ENCODE measurements at places on chromosomes 7 and 10. TPM values are rescaled to one million over a fixed set of nuclear protein-coding genes. Genes with fewer than 3 reads are reported as not detected.

Gene AEBP1
- total RNA-seq: 9.1 TPM

Gene SCRN1
- total RNA-seq: 69.3 TPM

Gene PRPS1L1
- not detected for total RNA-seq

Gene RBAK
- total RNA-seq: 4.9 TPM

Gene GSTO2
- total RNA-seq: 0.51 TPM

Gene ABCC2
- 0.51 TPM for total RNA-seq

Gene MKX
- not detected for total RNA-seq

DNA sequence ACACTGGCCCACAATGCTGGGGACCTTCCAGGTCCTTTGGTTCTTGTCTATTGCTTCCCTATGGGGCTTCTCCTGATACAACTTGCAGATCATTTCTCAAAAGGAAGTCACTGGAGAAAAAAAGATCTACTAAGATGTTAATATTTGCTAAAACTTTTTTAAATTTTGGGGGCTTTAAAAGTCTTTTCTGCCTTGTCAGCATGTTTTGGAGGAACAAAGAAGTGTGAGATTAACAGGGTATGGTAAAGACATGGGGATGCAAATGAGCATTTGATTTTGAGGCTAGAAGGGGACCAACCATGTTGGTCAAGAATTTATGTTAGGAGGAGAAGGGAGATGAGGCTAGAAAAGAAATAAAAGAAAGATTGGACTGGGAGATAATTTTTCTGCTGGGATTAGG lies 515.4 kb downstream of the HTR7 start:
- DNase-seq: no peak

GRCh38 chr7:47154791-47155190 lies 427.1 kb downstream of the TNS3 start:
- DNase-seq: no peak

DNA sequence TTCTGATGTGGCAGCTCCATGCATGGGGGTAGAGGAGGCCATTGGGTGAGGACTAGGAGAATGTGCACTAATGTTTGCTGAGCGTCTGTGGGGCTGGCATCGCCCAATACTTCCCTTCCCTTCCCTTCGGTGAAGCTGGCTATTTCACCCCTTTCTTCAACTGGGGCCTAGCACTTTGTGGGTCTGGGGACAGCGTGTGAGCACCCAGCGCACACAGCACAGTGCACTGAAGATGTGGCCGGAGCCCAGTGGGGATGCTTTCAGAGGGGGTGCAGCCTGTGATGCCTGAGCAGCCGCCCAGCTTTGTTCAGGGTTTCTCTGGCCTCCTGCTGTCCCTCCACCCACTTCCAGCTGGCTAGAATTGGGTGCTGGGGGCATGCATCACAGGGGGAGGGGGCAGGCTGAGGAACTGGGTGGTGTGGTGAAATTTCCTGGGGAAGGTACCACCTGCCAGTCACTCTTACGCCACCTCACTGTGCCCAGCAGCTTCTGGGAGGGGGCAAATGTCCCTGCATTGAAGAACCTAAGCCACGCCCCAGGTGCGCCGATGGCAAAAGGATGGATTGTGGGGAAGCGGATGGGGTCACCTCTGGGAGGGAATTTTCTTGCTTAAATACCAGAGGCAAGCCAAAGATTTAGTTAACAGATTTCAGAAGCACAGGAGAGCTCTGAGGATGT lies 45.5 kb downstream of the CLEC2L start:
- DNase-seq: no peak

DNA sequence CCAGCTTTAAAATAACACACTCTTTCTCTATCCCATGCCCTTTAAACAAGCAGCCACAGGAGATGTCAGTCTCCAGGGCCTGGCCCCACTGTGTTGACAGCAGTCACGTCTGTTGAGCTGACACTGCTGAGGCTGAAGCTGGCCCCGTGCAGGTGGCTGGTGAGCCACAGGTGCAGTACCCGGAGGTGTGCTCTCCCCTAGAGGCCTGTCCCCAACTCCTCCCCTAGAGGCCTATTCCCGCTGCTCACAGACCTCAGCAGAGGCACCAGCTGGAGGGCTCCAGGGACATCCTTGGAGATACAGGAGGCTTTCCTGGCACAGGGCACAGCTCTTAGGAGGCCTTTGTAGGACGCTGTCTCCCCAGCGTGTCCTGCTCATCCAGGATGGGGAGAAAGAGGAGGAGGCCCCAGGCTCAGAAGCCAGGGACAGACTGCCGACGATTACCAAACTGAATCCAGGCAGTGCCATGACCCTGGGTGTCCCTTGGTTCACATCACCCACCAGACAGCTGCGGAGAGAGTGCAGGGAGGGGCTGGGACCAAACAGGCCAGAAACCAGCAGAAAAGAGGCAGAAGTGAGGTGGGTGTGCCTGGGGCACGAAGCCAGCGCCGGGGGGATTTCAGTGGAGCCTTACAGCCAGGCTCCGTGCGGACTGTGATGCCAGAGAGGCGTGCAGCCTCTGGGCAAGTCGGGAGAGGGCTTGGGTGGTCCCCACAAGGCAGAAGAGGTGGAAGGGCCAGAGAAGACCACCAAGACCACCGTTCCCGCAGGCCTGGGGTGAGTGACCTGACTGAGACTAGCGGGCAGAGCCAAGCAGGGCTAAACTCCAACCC lies 18.5 kb upstream of the TTYH3 start:
- no peak for DNase-seq

DNA sequence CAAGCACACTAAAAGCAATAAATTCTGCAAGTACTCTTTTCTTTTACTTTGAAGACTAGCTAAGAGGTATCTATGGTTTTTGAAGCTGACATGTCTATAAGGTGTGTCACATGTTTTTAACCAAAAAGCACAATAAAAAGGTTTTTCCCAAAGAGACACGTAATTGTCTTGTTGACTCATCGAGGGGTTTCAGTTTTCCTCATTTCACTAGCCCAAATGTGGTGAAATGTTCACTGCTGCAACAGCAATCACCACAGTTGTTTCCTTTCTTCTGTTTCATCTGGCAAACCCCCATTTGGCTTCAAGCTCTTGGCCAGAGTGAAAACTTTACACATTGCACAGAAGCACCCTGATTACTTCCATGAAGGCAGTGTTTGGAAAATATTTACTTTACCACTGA lies 3.8 kb upstream of the HOXA4 start:
- DNase-seq: peak; percentile 88

DNA sequence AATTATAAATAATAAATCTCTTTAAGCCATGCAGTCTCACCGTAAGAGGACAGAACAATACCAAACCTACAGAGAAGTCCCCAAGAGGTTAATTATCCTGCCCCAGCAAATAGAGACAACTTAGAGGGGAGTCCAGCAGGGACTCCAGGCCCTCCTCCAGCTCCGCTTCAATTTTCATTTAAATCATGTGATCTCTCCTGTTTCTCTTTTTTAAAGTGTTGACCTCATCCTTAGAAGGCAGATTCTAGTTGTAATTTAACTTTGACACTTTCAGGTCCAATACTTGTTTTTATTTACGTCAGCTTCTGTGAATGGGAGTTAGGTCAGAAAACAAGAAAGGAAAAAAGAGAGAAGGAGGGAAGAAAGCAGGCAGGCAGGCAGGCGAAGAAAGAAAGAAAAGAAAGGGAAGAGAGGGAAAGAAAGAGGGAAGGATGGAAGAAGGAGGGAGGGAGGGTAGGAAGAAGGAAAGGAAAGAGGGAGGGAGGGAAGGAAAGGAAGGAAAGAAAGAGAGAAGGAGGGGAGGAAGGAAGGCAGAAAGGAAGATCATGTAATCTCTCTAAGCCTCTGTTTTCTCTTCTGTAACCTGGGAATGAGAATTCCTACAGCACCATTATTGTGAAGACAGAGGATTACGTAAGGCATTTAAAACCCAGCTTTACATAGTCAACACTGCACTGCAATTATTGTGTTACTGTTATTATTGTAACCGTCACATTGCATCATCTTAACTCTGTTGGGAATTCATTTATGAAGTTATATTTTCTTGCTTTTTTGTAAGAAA lies 227.7 kb downstream of the SKIDA1 start:
- no peak for DNase-seq

DNA sequence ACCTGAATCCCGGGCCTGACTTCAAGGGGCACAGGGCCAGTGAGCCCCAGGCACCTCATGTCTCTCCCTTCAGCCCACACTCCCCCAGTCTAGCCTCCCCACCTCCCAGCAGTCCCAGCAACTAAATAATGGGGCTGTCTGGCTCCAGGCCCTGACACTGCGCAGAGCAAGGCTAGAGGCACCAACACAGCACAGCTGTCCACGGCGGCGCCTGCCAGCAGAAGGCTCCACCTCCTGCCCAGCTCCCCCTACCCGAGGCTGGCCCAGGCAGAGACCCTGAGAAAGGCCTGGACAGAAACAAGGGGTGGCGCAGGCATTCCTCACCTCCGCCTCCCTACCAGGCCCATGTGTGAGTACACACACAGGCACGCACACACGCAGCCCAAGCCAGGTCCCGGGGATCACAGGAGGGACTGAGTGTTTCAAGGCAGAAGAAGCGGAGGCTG lies 6.1 kb downstream of the KCNH2 start:
- DNase-seq: no peak

DNA sequence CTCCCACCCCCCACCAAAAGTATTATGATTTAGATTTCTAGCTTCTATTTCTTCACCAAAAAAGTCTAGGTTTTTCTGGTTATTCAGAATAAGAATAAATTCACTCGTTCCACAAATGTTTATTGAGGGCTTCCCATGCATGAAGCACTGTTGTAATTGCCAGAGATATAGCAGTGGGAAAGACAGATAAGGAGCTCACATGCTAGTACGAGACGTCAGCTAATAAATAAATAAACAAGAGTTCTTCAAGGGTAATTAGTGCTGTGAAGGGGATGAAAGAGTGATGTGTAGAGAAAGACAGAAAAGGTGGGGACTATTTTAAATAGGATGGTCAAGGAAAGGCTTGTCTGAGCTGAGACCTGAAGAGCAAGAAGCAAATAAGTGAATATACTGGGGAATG lies 38.1 kb upstream of the SEPTIN7 start:
- no peak for DNase-seq

- no peak for DNase-seq
Measured at GRCh38 chr10:81708929-81709328, 166.1 kb upstream of the NRG3 start.

- peak; percentile 29 for DNase-seq
Measured at GRCh38 chr7:134988161-134988560, 1.9 kb downstream of the AGBL3 start.

DNA sequence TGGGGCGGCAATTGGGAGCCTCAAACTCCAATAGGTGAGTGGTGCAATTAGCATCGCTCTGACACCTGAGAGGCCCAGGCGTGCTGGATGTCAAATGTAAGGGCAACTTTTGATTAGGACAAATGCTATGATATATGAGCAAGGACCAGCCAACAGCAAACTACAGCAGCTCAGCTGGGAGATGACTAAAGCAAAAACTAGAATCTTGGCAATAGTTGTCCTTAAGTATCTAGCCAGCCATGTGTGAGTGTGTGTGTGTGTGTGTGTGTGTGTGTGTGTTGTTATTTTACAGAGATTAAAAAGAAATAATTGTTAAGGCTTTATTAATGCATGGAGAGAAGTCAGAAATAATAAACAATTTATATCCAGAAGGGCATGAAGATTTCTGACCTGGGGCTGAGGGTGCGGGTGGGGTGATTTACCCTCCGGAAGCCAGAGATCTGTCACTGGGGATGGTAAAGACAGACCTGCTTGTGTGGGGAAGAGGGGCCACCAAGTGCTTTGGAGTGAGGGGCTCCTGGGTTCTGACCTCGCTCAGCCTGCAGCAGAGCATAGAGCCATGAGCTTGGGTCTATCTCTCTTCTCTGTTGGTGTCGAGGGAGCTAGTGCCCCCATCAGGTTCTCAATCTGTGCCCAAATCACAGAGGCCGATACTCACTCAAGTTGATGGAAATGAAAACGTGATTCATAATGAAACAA lies 77.3 kb downstream of the EMX2 start:
- DNase-seq: no peak

DNA sequence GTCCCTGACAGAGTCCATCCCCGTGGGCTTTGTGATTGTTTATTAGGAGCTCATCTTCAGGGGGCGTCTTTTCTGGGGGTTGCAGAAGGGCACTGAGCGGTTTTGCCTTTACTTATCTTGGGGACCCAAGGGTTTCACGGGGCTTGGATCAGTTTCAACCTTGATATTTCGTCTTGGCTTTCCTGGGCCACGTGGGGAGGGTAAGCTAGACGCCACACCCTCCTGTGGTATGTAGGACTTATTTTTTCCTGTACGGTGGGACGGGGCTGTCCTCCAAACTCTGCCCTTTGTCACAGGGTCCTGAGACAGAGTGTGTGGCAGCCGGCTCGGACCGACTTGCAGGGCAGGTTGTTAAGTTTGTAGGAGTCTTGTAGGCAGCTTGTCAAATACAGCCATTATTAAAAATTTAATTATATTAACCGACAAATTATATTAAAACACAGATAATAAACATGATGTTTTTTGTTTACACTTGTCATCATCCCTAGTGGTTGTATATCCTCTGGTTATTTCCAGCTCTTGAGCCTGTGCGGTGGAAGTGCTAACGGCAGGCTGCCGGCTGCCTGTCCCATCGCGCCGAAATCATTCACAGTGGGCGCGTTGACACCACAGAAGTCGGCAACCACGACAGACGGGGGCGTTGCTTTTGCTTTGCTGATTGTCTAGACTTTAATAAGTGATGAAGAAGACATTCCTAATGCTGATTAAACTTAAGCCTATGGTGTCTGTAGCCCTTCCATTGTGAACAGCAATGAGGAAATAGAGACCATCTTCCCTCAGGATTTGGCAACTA lies 193.2 kb downstream of the DNAJB6 start:
- no peak for DNase-seq
